GM12891 (cell line): ENCODE measurements at places on chromosomes 16 and 17.

DNA sequence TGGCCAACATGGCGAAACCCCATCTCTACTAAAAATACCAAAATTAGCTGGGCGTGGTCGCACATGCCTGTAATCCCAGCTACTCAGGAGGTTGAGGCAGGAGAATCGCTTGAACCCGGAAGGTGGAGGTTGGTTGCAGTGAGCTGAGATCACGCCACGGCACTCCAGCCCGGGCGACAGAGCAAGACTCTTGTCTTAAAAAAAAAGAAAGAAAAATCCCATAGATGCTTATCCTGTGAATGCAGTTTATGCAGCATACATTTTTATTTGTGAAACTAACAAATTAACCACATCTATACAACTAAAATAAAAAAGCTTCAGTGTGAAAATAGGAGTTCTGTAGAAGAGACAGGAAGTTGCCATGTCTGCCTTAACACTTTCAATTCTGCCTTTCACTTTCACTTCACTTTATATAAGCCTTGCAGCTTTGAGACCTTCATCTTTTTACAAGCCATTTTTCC lies 7.1 kb downstream of the IGSF6 start:
- no peak for DNase-seq

- no peak for DNase-seq
Observed at GRCh38 chr16:84566545-84567257, 51.2 kb downstream of the COTL1 start.

DNA sequence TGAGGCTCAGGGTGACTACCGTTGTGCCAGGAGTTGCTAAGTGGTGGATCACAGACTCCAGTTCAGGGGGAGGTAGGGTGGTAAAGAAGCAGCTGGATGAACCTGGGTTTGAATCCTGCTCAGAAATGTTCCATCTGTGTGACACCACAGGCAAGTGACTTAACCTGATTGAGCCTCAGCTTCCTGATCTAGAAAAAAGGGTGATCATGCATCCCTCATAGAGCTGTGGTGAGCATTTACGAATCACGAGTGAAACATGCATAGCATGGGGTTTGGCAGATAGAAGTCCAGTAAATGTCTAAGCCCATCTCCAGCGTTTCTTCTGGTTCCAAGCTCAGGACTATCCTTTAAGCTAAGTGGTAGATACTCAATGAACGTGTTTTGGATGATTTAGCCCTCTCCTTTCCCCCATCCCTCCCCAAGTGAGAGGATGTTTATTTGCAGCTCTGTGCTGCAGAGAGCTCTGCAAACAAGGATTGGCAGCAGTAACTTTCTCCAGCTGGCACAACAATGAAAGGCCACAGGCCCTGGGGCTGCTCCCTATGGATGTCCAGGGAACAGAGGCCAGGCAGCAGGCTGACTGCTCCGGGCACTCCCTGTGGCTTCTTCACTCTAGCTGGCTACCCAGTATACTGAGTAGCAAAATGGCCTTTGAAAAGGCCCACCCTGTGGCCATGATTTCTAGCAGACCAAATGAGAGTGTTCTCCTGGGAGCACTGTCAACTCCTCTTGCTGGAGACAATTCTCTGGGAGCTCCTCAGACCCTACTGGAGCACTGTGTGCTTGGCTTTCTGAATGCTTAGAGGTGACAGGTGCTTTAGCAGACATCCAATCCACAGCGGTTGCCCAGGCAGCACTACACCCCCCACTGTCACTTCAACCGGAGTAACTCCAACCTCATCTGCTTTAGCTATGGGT lies 21.3 kb downstream of the CA4 start:
- DNase-seq, result no peak

DNA sequence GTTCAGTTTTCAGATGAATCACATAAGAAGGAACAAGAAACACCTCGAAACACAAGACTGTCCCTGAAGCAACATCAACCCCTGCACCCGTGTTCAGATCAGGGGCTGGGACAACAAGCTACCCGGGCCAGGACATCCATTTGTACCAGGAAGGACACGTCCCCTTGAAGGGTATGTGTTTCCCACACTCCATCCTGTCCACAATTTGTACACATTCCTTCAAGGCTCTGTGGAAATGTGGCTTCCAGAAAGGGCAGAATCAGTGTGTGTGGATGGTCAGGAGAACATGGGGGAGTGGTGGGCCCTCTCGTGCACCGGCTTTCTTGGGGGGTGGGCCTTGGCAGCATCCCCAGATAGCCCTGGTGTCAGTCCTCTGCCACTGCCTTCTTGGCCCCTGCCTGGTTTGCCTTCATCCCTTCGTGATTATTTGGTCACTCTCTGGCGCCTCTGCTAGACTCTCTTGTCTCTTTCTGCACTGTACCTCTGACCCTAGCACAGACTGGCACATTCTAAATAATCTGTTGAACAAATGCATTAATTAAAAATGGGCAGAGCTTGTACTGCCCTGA lies 10.3 kb downstream of the KIFC3 start:
- no peak for DNase-seq

GRCh38 chr17:43834106-43834505 lies 1.2 kb upstream of the MPP3 start:
- DNase-seq, result no peak

- no peak for DNase-seq
Observed at GRCh38 chr17:64632606-64633005, 29.5 kb downstream of the SMURF2 start.

DNA sequence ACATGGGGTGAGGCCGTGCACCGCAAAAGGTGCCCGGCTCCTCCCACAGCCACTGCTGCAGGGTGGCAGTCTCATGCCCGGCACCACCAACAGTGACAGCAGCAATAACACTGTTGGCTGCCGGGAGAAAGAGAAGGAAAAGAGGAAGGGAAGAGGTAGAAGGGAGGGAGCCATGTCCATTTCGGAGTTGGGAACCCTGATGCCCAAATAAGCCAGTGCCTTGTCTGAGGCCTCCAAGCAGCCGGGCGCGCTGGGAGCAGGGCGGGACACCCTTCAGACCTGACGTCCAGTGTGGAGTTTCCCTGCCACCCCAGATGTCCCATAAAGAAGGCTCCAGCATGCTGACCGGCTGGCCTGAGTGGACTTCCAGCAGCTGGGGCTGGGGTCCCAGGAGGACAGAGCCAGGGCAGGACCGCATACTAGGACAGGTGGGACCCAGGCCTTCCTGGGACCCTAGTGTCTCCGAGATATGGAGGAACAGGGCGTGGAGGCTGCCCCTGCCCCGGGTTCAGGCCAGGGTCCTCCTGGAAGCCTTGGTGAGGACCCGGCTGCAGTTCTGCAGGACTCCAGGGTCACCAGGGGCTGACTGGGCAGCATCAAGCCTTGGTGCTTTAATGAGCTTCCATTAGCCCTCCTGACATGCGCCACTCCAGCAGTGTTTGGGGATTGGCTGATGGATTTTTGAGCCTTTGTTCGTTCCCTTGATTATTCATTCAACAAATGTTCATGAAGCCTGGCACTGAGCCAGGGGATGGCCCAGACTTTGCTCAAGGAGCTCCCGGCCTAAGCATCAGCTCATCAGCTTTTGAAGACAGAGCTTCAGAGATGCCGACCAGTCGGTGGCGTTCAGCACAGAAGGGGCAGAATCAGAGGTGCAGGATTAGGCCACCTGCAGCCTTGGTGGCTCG lies 223.6 kb upstream of the CIBAR2 start:
- DNase-seq, result no peak

DNA sequence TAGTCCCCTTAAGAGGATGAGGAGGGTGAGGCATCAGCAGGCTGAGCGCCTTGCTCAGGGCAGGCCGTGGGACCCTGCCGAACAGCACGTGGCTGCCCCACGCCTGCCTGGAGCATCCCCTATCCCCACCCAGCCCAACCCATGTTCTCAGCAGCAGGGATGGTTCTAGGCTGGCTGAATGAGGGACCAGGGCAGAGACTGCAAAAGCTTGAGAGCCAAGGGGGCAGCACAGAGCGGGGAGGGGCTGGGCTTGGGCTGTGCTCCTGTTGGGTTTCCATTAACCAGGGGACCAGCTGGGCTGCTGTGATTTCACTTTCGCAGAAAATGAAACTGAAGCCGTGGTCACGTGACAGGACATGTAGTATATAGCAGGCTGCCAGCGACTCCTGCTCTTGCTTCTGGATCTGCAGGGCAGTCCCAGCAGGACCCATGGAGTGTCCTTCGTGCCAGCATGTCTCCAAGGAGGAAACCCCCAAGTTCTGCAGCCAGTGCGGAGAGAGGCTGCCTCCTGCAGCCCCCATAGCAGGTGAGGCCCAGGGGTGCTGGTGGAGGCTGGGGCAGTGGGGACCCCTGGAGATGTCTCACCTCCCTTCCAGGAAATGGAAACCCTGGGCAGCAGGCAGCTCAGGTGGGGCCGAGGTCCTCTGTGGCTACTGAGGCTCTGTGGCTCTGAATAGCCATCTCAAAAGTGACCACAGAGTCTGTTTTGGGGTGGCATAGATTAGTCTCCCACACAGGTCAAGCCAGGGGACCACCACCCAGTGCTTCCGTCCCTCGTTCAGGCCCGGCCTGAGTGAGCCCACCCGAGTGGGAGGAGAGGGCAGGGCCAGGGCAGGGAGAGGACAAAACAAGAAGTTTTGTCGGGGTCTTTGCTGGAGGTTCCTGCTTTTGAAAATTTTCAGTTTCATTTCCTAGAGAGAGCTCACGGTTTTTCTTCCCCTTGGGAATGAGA lies 2.9 kb downstream of the RNF213 start:
- DNase-seq, result peak; percentile 80

DNA sequence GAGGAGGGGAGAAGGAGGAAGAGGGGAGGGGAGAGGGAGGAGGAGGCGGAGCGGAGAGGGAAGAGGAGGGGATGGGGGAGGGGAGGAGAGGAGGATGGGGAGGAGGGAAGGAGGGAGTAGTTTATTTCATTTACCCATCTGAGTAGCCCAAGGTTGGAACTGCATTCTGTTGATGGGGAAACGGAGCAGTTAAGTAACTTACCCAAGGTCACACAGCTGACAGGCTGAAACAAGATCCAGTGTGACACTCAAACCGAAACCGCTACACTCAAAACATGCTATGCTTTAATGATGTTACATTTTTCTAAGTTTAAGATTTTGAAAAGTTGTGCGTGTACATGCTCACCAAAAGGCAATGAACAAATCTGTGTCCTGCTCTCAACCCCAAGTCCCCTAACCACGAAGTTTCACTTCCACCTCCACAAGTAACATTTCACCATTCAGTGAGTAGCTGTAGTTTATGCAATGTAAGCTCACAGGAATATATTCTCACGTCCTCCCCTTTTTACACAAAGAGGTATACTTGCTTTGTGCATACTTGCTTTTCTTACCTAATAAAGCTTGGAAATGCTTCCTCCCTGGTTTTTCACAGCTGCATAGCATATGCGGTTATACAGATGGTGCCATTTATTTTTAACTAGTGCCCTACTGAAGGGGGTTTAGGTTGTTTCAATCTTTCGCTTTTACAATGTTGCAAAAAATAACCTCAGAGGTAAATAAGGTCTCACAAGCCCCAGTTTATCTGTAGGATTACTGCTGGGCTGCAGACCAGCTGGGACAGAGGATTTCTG lies 275.3 kb downstream of the PARN start:
- DNase-seq, result peak; percentile 57

- DNase-seq, result no peak
Observed at GRCh38 chr17:77140878-77141767, at the start of gene SEC14L1. TSS of gene SEC14L1 (plus strand) at chr17:77140969. CDS start at chr17:77143597, 2,628 bp downstream.

DNA sequence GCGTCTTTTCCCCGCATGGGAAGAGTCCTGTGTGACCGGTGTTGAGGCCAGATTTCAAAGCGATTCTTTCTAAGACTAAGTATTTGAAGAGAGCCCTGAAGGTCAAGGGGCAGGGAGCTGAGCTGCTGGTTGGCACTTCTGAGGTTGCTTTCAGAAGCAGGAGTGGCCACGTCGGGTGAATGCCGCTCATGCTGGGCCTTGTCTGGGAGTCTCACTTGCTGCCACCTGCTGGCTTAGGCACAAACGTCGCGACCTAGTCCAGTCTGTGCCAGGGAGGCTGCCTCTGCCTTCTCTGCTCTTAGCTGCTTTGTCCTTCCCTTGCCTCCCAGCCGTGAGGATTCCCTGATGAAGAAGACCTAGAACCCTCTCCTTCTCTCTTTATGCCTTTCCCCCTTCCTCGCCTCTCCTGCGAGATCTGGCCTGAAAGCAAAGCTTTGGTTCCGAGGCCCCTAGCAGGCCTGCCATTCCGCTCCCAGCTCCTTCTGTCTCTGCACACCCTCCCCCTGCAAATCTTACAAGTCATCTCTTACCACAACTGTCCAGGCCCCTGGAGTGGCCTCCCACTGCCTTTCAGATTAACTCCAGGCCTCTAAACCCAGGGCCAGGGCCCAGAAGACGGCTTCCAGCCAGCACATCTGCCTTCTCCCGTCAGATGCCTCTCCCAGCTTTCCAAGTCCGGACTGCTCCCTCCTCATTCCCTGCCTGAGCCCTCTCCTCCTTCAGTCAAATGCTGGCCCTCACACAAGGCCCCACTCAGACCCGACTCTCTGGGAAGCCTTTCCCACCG lies 11.4 kb downstream of the CTNS start:
- no peak for DNase-seq

GRCh38 chr16:12323007-12323758 lies 346.6 kb downstream of the SNX29 start:
- DNase-seq, result no peak

- DNase-seq, result no peak
Observed at GRCh38 chr17:81427173-81428120, 32.2 kb downstream of the BAHCC1 start.

DNA sequence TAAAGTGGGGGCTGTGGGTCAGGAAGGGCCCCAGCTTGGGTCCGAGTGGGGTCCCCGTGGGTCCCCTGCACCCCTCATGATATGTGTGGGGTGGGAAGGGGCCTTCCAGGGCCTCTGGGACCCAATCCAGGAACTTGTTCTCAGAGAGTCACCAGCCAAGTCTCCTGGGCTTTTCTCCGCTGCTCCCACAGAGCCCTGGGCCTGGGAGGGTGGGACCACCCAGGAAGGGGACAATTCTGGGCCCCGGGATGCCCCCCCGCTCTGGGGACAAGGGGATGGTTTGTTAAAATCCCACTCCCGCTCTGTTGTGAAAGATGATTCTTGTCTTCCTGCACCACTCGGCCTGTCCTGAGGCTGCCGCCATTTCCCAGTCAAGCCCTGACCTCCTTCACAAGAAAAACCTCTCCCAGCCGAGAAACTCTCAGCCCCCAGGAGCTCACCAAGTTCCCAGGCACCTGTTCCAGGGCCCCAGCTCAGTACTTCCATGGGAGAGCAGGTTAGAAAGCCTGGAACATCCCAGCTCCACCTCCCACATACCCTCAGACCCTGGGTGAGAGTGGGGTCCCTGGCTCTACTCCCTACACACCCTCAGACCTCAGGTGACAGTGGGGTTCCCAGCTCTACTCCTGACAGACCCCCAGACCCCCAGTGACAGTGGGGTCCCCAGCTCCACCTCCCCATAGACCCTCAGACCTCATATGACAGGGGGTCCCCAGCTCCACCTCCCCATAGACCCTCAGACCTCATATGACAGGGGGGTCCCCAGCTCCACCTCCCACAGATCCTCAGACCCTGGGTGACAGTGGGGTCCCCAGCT lies 75.1 kb downstream of the METRNL start:
- no peak for DNase-seq
